ENCODE measurements at places on chromosomes 5 and 9. TPM values are rescaled to one million over a fixed set of nuclear protein-coding genes. Genes with fewer than 3 reads are reported as not detected.

TPPP gene
- total RNA-seq, result 0.06 TPM

KCNMB1 gene
- total RNA-seq, result not detected

DNA sequence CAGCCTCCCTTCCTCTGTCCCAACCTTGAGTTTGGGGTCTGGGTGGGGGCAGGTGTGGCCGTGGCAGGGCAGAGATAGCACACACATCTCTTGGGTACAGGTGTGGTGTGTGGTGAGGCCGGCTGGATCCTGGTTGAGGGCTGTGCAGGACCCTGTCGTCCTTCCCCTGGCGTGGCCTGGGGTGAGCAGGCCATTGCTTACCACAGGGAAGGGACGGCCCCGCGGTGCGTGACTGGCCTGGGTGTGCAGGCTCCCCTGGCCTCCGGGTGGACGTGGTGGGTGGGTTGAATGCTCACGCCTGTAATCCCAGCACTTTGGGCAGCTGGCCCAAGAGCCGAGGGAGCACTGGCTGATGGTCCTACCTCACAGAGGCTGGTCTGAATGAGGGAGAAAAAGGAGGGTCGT lies 1.2 kb downstream of the ARRDC1 start:
- no peak for DNase-seq

- peak; percentile 72 for DNase-seq
These were observed 96.8 kb downstream of the OR2K2 start for GRCh38 chr9:111232997-111233790.

DNA sequence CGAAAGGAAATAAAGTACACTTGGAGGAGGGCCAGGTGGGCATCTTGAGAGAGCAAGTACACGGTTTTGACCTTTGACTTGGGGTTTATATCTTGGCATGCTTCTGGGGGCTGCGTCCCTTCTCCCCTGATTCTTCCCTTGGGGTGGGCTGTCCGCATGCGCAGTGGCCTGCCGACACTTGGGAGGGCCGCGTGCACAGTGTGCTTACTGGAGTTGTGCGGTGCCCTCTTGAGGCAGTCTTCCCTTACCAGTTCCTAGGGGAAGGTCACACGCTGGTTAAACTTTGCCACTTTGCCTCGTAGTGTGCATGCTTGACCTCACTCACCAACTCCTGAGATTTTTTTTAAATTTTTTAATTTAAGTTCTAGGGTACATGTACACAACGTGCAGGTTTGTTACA lies 4.3 kb upstream of the CLPTM1L start:
- DNase-seq, result no peak

Measured in LHCN-M2 (cell line).